Right cardiac atrium (tissue), 5 donors: ENCODE measurements at places on chromosomes 4 and X. TPM values are rescaled to one million over a fixed set of nuclear protein-coding genes. Genes with fewer than 3 reads are reported as not detected.

The TLR3 gene
- 6.4 TPM for total RNA-seq

The KANTR gene
- 5.2 TPM for total RNA-seq

The KCNIP4 gene
- total RNA-seq = 0.86 TPM

DNA sequence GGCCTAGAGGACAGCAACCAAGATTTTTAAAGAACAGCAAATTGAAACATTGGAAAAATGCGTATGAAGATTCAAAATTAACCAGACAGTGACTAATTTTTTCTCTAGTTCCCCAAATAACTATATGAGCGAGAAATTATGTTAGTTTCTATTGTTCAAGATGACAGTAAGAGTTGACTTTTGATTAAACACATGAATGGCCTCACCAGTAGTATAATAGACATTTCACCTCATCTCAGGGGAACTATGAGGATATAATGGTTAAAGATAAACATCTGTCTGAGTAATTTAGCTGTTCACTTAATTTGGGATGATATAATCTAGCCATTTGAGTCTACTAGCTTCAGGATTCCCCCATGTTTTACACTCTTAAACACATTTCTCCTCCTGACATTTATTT lies 380.9 kb upstream of the NWD2 start:
- DNase-seq = no peak

- DNase-seq = no peak
These were observed 34.1 kb downstream of the PRRG1 start for GRCh38 chrX:37383313-37383712.
